Fibroblast of the aortic adventitia (primary cell): ENCODE measurements at places on chromosomes 5 and 9.

- peak; percentile 51 for DNase-seq
Observed at GRCh38 chr5:93349613-93350012, 231.4 kb downstream of the NR2F1-AS1 start.

DNA sequence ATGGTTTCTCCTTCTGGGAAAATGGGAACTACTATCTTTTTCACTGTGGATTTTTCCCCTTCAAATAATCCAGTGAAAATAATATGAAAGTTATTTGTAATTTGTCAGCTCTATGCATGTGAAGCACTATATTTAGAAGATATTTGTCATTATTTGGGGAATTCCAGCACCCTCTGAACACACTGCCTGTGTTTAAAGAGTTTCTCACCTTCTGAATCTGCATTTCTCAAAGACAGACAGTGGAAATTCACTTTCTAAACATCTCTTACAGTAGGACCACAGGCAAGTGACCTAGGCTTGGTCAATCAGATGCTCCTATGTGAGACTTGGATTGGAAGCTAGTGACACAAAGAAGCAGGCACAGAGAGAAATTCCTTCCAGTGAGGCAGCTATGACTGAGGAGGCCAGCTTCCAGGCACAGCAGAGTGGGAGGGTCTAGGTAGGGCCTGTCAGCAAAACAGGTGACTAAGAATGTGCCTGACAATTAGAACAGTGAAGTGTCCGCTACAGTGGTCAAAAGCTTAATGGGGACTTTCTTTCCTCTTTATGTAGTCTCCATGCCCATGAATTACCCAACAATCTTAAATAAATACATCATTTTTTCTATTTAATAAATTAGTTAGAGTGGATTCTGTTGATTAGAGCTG is 167.2 kb downstream of the HMHB1 start:
- DNase-seq, result no peak

DNA sequence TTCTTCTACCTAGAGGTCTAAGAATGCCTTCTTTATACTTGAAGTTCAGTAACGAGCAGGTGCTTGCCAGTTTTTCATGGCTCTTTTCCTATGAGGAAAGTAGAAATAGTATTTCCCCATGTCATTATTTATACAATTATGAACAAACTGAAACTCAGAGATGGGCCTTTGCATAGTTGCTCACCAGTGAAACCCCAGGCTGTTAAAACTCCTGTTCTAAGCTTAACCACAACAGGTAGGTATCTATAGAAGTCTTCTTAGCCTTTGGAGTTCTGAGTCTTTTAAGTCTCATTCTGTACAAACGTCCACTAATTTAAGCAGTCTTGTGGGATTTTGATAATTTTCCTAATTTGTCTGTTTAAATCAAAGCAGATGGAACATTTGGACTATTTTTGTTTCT is 90.1 kb downstream of the STARD4 start:
- DNase-seq, result no peak

DNA sequence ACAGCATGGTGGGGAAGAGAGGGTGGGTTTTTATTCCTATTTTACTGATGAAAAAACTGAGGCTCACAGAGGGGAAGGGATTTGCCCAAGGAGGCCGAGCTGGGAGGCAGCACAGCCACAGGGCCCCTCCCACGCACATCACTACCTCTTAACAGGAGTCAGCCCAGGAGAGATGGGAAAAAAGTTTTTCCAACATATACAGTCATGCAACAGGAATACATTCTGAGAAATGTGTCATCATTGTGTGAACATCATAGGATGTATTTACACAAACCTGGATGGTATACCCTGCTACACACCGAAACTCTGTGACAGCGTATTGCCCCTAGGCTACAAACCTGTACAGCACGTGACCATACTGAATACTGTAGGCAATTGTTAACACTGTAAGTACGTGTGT is 11.6 kb downstream of the TRAF1 start:
- DNase-seq, result no peak

- DNase-seq, result no peak
Observed at GRCh38 chr5:56191656-56192055, 41.5 kb downstream of the ANKRD55 start.

- no peak for DNase-seq
Observed at GRCh38 chr5:88653471-88653870, 229.5 kb downstream of the MEF2C start.

GRCh38 chr5:131289738-131290137 is 25.9 kb downstream of the CDC42SE2 start:
- no peak for DNase-seq

DNA sequence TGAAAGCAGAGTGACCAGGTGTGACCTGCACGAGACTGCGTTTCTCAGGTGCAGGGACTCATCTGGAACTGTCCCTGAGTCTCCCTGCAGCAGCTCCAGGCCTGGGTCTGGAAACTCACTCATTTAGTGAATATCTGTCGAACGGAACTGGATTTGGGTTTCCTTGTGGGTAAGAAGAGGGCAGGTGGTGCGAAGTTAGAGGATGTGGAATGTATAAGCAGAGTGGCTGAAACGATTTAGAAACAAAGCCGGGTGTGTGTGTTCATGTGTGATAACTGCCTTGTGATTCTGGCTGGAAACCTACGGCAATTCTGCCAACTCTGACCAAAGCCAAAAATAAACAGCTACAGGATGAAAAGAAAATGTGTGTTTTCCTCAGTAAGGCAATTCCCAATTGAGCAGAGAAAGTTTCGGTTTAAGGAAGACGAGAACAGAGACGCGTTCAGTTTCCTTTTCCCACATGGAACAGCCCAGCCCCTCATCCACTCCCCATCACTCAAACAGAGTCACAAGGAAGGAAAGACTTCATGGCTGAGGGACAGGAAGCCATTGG is 130.3 kb downstream of the NSG2 start:
- no peak for DNase-seq

DNA sequence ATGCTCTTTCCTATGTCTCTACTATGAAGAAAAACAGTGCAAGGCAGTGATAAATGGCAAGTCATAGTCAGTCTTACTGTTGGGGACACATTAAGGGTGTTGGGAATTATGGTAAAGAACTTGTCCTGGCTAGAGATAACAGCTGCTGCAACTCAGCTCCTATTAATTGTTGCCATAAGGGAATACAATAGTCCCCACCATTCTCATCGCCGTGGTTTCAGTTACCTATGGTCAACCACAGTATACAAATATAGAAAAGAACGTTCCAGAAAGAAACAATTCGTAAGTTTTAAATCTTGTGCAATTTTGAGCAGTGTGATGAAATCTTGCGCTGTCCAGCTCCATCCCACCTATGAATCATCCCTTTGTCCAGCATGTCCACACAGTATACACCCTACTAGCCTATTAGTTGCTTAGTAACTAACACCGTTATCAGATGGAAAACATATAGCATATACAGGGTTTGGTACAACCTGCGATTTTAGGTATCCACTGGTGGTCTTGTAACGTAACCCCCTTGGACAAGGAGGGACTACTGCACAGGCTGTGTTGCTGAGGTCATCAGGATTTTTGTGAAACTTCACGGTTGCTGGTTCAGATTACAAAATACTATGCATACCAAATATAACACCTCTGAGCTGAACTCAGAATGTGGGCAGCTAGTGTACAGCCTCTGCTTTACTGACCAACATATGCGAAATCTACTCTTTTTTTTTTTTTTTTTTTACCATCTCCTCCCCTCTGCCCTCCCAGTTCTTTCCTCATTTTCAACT is 53.5 kb downstream of the ZFR start:
- DNase-seq, result peak; percentile 94

- peak; percentile 31 for DNase-seq
Observed at GRCh38 chr5:72472666-72473422, 34.4 kb downstream of the ZNF366 start.

GRCh38 chr9:86301686-86302085 is 19.3 kb upstream of the ISCA1 start:
- no peak for DNase-seq

DNA sequence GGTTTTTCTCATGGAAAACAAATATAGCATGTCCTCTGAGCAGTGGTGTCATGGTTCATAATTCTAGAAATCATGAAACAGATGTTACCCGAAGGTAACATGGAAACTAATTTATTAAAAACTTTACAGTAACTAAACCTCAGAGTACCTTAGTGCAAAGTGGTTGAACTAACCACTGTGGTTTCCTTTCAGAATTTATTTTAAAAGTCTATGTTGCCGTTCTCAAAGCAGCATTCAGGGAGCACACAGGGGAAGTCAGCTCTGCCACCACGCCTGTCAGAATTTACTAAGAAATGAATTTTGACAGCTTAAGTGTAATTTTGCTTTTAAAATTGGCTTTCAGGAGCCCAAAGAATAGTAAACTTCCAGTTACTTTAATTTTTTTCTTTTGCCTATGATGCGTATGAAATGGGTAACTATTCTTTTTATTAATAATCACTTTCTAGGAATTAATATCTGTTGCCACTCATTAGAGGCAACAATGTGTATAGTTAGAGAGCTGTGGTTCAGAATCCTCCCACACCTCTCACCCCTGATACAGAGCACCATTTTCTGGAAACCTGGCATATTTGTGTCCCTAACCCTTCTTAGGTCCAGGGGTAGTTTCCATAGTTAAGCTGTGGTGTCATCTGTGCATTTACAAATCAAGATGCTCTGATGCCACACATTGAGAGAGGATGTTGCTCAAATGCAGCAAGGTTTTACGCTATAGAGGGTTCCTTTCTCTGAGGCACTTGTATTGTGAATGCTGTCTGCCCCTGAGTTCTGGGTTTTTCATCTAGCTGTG is 202.6 kb downstream of the ZSWIM6 start:
- no peak for DNase-seq

DNA sequence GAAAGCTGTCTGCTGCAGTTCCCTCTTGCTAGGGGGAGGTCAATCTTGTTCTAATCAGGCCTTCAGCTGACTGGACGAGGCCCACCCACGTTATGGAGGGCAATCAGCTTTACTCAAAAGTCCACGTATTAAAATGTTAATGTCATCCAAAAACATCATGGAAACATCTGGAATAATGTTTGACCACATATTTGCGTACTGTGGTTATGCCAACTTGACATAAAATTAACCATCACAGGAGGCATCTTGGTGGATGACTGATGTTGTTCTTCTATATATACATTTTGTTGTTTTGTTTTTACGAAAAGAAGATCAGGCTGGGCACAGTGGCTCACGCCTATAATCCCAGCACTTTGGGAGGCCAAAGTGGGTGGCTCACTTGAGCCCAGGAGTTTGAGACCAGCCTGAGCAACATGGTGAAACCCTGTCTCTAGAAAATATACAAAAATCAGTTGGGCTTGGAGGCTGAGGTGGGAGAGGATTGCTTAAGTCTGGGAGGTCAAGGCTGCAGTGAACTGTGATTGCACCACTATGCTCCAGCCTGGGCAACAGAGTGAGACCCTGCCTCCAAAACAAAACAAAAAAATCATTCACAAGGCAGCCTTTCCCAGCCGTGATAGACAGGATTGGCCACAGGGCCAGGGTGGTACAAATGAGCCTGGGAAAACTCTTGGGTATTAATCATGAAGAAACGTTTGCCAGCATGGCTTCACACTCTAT is 33.8 kb upstream of the PRXL2C start:
- no peak for DNase-seq

DNA sequence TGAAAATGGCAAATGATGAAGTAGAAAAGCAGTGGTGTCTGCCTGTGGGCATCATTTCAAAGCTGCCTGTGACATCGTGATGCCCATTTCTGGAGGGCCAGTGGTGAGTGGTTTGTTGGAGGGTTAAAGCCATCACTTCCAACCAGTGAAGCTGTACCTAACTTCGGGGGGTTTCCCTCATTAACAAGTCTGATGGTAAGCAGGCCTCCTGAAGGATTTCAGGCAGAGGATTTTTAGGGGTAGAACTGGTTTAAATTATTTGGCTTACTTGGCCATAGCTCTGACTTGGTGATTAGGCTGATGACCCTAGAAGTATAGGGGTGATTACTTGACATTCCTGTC is 10.7 kb downstream of the TNFAIP8 start:
- DNase-seq, result no peak

DNA sequence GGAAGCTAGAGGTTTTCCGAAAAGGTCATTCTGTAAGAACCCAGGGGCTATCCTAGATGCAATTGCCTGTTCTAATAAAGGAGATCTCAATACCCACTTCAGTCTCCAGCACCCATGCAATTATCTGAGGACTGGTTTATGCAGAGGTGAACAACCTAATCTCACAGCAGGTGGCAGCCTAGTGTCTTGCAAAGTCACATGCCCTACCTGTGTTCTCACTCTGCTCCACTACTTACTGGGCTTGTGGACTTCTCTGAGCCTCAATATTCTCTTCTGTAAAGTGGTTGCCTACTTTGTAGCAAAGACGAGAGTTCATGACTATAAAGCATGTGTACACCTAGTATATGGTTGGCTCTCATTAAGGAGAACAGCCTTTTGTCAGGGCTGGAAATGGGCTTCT is 21.0 kb upstream of the ALDH1B1 start:
- peak; percentile 25 for DNase-seq

GRCh38 chr5:171127314-171127713 is 181.7 kb upstream of the TLX3 start:
- DNase-seq, result peak; percentile 1

DNA sequence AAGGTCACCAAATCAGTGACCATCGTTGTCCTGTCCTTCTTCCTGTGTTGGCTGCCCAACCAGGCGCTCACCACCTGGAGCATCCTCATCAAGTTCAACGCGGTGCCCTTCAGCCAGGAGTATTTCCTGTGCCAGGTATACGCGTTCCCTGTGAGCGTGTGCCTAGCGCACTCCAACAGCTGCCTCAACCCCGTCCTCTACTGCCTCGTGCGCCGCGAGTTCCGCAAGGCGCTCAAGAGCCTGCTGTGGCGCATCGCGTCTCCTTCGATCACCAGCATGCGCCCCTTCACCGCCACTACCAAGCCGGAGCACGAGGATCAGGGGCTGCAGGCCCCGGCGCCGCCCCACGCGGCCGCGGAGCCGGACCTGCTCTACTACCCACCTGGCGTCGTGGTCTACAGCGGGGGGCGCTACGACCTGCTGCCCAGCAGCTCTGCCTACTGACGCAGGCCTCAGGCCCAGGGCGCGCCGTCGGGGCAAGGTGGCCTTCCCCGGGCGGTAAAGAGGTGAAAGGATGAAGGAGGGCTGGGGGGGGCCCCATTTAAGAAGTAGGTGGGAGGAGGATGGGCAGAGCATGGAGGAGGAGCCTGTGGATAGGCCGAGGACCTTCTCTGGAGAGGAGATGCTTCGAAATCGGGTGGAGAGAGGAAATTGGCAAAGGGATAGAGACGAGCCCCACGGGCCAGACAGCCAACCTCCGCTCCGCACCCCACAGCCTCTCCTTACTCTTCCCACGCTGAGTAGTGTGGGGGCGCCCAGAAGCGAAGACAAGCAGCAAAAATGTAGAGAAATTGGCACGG is 1.7 kb downstream of the RXFP3 start:
- DNase-seq, result no peak

DNA sequence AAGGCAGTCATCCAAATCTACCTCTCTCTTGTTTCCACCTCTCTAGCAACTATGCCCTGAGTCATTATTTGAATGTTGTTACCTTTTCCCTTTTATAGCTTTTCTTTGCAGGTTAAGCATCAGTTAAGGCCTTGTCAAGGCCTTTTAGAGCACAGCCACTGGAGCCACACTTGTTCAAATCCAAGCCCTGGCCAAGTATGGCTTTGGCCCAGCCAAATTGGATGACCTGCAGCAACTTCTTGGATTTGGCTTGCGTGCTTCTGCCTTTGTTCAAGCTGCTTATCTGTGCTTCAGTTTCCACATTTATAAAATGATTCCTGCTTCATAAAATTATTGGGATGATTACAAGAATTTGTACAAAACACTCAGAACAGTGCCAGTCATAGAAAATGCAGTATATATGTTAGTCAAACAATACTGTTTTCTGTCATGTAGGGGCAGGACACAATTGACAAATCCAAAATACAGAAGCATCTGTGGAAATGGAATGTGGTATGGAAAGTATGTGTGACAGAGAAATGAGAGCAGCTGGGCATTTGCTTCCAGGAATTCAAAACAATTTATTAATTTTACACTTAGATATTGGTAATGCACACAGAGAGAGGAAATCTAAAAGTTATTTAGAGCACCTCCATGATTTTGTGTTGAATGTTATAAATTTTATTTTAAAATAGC is 17.9 kb upstream of the RLN1 start:
- peak; percentile 39 for DNase-seq
